ENCODE measurements at places on chromosomes 4 and X.

DNA sequence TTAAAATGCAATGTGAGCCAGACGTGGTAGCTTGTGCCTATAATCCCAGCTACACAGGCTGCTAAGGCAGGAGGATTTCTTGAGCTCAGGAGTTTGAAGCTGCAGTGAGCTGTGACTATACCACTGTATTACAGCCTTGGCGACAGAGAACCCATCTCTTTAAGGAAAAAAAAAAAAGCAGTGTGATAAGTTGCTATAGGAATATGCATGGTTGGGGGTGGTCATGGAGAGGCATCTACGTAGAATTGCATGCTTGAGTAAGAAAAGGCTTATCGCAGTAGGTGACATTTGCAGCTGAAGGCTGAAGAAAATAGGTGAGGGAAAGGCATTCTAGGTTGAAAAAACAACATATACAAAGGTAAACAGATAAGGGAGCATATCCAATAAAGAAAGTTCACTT is 4.1 kb downstream of the DIAPH2 start:
- no peak for DNase-seq

DNA sequence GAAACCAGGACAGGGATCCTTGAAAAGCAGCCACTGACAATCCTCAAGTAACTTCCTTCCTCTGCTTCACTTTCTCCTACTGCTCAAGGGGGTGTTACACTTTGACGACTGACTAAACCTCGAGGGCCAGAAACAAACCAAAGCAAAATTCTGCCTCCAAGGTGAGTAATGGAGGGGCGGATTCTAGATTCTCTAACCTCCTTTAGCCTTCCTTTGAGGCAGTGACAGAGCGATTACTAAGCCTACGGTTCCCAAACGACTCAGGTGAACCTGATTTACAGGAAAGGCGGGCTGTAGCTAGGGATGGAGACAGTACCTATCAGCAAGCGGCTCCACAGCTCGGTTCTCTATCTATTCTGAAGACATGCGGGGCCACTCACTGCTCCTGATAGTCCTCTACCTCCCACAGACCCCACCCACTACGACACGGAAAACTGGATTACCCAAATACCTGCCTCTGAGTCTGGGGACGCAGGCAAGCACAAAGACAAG is 487 bp downstream of the TBCK start:
- DNase-seq = no peak

DNA sequence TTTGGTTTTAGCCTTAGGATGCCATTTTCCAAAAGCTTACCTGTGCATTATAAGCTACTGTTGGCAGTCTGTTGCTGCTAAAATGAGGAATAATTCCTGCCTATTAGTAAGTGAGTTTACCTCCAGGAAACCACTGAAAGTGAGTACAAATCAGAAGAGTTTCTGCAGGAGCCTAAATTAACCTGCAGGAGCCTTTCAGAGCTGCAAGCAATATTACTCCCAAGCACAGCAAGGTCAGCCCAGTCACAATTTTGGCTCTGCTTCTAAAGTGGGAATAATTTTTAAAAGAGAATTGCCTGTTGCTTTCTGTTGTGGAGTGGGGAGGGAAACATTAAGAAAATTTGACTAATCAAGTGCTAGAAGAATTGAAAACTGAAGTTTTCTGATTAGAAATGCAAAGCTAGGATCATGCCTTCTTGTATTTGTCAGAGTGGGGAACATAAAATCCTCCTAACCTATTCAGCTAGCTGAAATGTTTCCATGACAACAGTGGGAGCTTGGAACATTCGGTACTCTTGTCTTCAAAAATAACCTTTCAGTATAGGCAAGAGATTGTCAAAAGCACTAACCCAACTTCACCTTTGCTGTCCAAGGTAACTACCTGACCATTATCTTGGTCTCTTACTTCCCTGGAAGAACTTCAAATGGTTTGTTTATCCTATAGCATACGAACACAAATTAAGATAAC is 193.2 kb downstream of the COMMD8 start:
- no peak for DNase-seq

DNA sequence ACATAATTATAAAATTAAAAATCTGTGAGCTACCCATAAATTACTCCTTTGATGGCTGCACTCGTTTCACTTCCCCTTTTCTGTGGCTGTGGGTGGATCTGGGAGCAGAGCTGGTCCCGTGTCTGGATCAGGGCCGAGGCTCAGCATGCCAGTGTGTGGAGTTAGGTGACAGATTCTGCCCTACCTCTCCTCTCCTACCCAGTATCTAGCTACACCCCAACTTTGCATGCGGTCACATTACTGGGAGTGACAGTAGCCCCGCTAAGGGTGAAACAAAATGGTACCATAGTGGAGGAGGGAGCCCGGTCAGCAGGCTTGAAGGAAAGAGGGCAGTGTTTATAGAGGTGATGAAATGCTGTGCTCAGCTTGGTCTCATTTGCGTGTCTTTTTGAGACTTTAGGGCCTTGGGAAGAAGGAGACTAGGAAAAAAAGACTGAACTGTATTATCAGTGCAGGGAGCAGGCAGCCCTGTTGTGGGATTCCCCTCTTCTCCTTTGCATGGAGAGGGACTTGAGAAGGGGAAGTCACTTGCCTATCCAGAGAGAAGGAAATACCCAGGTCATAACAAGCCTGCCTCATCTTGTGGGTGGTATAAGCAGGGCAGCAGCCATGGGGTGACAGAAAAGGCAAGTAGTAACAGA is 48.4 kb downstream of the ARHGAP10 start:
- DNase-seq = no peak

DNA sequence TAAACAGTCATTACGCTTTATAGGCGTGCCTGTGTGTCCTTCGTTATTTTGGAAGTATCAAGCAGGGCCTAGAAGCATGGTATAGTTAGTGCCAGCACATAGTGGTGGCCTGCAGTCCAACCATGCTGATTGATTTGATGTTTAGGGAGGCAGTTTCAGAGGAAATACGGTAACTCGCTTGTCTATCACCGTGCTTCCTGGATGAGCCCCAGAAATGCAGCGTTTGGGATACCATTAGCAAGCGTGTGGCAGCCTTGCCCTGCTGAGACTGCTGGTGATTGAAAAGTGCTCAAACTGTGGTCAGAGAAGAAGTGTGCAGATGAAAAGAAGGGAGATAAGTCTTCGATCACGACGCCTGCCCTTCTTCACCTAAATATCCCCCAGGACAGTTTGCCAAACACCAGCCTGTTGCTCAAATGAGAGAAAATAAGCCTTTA is 158.4 kb downstream of the CHIC2 start:
- no peak for DNase-seq

GRCh38 chr4:47667552-47667951 is 170.3 kb downstream of the CORIN start:
- DNase-seq = no peak

- no peak for DNase-seq
Observed at GRCh38 chrX:105645667-105646357, 176.5 kb upstream of the NRK start.

DNA sequence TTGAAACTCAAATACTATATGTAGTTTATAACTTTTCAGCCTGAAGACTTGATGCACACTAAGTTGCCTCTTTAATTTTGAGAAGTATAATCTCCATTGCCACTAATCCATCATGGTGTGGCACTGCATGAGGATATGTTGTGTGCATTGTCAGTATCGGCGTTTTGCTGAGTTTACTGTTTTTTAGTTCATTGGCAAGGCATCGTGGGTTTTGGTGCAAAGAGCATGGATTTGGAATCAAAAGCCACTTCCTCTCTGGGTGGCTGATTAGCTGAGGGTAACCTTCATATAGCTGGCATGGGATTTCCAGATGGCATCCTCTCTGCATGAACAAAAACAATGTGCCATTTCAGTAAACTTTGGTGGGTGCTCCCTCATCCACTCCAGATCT is 38.7 kb downstream of the FHL1 start:
- DNase-seq = no peak

GRCh38 chrX:11913001-11913400 is 155.0 kb downstream of the MSL3 start:
- no peak for DNase-seq

DNA sequence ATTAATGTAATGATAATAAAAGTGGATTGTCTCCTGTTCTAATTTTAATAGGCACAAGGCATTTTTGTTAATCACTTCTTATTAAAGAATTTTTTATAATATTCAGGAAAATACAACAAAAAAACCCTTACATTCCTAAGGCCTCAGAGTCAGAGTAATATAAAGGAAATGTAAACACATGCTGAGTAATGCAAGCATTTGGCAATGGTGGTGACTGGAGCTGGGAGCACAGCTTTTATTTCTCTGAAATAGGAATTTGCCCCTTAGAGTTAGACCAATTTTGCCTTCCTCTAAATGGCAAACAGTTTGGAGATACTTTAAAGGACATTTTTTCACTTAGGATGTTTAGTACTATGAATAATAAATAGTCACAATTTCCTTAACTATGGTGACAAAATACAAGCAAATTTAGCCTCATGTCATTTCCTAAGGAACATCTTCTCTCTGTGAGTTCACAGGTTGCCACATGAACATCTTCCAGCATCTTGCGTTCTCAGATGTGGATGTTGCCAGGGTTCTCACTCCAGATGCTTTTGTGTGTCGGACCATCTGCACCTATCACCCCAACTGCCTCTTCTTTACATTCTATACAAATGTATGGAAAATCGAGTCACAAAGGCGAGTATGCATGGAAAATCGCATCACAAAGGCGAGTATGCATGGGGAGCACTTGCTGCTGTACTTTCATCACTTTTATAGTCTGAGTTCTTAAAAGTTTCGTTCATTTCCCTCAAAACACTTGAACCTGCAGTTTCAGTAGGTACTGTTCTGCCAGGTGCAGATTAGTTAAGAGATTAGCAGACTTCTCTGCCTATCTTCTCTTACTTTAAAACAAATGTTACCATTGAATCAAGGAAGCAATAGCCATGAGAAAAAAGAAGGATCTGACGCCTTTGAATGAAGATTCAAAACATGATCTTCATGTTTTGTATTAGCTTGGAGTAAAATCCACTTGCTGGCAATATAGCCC is 15.9 kb upstream of the F11 start:
- no peak for DNase-seq

- DNase-seq = no peak
Observed at GRCh38 chr4:7160439-7160838, 31.9 kb upstream of the SORCS2 start.

DNA sequence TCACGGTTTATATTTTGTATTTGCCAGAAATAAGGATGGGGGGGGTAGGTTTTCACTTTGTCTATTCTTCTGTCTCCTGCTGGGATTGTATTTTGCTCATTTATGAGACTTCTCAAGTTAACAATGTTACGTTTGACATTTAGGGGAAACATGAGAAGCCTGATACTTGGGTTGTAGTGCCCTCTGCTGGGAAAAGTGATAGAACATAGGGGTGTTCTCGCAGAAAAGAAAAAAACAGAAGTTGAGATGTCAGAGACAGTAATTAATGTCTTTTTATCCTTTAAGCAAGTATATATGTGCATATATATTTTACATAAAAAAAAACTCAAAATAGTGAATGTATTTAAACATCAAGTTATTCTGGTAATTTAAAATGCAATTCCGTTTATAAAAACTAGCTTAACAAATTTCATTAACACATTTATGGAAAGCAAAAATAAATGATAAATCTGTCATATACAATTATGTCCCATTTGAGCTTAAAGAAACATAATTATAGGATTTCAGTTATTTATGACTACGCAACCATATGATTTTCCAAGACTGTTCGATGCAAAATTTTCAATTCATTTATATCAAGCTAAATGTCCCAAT is 46.0 kb upstream of the TMPRSS11F start:
- DNase-seq = peak; percentile 47

- no peak for DNase-seq
Observed at GRCh38 chr4:142778900-142779299, 67.2 kb downstream of the INPP4B start.

DNA sequence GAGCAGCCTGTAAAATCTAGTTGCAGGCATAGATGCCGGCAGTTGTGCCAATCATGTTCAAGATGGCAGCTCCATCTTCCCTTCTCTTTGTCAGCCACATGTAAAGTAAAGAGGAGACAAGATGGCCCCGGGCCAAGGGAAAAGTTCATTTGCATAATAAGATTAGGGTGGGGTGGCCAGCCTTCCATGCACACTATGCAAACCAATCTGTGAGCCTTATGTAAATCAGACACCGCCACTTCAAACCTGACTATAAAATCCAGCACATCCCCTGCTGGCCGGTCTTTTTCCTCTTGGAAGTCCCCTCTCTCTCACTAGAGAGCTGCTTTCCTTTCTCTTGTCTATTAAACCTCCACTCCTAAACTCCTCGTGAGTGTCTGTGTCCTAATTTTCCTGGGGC is 78.9 kb upstream of the CBR4 start:
- DNase-seq = no peak

DNA sequence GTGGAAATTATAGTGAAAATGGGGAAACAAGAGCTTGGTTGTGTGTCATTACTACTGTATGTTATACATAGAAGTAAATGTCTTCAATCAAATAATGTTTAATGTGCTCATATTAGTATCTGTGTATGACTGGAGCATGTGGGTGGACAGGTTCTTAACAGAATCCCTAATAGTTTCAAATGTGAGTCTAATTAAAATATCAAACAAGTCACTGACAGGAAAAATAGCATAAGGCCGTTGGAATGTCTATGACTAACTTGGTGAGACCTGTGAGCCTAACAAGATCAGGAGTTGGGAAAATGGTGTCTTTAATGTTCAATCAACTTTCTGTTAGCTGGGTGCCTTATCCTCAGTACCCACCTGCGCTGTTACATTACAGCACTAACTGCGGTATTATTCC is 6.2 kb upstream of the CXCL3 start:
- DNase-seq = no peak

GRCh38 chrX:17737986-17738713 is 857 bp downstream of the SCML1 start:
- DNase-seq = no peak

DNA sequence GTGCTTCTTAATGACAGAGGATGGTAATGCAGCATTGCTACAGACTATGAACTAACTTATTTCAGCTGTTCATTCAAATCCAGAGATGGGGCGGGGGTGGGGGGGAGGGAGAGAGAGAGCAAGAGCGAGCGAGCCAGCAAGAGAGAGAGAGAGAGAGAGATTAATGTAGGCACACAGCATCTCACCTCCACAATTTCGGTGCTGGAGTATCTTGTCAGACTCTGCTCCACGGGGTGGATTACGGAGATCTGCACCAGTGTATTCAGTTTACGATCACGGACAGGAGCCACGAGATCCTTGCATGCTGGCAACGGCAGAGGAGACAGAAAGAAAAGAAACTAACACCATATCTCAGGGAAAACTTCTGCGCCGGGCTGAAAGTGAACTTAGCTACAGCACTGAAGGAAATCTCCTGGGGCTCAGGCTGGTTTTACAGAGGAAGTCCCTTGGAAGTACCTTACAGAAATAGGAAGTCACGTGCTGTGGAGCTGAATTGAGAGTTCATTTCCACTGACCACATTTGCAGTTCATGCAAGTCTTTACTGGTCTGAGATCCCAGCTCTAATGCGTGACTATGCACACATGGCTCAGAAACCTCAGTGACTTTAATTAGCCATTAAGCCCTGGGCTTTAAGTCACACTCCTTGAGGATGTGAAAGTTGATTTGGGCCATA is 440.9 kb downstream of the INPP4B start:
- no peak for DNase-seq

GRCh38 chr4:165464813-165465381 is 86.1 kb downstream of the CPE start:
- peak; percentile 59 for DNase-seq

DNA sequence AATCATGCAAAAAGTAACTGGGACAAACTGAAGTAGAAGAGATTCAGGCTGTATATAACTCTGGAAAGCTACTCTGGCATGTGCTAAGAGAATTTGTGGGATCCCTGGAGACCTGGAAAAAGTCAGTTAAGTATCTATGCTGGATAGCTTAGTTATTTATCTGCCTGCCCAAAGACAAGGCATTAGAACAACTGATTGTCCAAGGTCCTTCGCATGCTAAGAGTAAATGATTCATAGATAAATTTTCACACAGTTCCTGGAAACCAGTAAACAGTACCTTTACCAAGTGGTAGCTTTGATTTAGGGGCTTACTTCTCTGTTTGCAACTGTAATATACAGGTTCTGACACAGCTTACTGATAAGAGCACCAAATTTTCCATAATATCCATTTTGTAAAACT is 104.8 kb downstream of the ATP11C start:
- no peak for DNase-seq

All from GM10248 (cell line).